Activated T-cell treated with anti-CD3 and anti-CD28 coated beads for 4 hours (primary cell): ENCODE measurements at places on chromosomes 4 and X.

- DNase-seq: no peak
Observed at GRCh38 chrX:115581759-115582615, 21.0 kb downstream of the PLS3 start.

DNA sequence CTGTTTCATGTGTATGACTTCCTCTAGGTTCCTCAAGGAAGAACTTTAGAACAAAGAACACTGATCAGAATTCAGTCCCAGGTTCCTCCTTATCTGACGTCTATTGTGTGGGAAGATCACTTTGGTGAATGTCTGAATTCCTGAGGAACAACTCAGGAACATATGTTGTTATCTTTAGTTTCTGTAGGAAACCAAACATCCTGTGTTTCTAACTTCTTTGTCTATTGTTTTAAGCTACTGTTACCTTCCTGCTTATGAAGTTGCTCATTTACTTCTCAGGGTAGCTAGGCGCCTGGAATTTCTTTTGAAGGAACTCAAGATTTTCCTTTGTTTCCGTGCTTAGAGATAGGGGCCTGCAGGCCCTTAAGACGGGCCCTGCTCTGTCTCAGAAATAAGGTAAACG is 46.2 kb downstream of the MAGEB5 start:
- DNase-seq: no peak

DNA sequence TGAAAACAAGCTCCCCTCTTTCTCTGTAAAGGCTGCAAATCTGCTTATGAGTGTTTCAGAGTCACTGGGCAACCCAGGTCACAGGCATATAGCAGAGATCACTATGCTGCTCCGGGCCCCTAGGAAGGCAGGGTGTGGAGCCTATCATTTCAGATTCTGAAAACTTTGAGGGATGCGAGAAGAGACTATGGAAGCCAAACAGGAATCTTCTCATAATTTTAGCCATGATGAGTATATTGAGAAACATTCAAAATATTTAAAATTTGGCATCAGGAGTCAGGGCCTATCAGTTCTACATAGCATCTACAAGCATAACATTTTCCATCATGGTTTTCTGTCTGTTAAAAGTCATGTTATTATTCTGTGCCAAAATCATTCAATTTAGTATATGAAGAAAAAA is 61.7 kb upstream of the ATXN3L start:
- DNase-seq: no peak

DNA sequence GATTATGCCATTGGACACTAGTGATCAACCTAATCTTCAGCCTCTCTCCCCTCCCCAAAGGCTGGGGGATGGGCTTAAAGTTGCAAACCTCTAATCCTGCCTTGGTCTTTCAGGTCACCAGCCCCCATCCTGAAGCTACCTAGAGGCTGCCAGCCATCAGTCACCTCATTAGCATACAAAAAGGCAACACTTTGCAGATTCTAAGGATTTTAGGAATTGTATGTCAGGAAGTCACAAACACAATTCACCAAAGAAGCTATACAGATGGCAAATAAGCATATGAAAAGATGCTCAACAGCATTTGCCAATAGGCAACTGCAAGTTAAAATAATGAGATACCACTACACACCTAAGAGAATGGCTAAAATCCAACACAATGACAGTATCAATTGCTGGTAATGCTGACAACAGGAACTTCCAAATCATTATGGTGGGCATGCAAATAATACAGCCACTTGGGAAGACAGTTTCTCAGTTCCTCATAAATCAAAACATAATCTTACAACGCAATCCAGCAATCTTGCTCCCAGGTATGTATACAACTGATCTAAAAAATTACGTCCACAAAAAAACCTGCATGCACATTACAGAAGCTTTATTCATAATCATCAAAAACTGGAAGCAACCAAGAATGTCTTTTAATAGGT is 9.0 kb upstream of the PIM2 start:
- no peak for DNase-seq

DNA sequence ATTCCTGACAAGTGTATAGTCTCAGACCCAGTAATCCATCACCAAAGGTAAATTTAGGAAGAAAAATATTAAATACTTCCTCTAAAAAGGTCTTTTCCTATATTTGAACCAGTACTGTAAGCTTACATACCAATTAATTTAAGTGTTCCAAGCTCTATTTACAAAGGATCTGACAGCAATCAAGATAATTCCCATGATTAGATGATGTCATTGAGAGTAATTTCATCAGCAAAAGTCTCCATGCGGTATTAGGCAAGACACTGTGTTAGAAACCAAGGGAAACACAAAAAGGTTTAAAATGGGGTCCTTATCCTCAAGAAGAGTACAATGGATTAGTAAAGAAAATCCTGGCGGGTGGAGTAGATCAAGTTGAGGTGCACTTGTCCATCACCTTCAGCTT is 198.5 kb downstream of the PRDM5 start:
- DNase-seq: no peak

DNA sequence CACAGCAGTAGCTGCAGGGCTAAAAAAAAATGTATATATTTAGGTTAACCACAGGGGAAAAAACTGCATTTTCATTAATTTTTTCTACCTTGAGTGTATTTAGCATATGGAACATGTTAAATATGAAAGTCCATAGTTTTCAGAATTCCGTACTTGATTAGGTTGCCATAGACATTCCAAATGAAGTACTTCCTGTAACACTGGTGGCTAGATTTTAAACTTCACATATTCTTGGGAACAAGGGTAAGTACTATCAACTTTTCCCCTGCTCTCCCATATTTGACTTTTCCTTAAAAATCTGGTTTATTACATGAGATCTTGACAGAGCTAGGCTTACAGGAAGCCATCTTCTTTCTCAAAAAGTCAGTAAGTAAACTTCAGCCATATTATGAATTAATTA is 9.8 kb downstream of the SLC7A11 start:
- no peak for DNase-seq
